Nephron progenitor cell (in vitro differentiated cells): ENCODE measurements at places on chromosomes 16 and 17.

DNA sequence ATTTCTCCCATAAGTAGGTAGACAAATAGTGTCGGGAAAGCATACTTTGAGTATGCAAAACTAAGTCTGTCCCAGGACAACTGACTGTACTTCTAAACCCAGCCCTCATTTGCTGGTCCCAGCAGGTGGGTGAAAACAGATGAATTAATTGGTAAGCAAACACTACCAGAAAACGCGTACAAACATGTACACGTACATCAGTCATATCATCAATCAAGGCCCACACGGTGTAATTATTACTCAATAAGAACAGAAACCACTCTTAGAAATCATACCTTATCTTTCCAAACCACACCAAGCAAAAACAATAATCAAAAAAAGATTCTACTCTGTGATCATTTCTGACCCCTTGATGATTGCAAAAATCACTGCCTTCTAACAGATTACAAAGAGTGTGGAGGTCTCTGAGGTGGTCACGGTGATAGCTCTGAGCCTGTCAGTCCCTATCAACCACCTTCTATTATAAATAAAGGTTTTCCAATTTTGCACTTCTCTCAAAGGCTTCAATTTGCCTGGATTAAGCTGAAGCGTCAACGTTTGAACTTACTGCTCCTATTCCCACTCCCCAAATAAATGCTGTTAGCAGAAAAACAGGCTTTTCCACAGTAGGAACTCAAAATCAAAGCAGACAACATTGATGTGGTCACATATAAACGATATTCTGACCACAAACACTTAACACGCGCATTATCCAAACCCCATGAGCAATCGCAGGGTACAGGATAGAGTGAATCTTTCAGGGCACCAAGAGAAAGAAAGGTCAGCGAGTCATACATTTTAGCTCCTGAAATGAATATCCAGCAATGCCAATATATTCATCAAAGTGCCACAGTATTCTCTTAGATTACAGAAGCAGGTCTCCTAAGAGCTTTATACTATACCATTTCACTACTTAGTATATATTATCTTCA lies 211.9 kb downstream of the STX8 start:
- no peak for DNase-seq

- no peak for DNase-seq
These were observed 390.0 kb upstream of the TNRC6C start for GRCh38 chr17:77568540-77568939.

GRCh38 chr17:70896843-70897242 lies 727.5 kb downstream of the KCNJ2 start:
- no peak for DNase-seq

GRCh38 chr17:27257031-27257357 lies 36.9 kb upstream of the WSB1 start:
- no peak for DNase-seq

DNA sequence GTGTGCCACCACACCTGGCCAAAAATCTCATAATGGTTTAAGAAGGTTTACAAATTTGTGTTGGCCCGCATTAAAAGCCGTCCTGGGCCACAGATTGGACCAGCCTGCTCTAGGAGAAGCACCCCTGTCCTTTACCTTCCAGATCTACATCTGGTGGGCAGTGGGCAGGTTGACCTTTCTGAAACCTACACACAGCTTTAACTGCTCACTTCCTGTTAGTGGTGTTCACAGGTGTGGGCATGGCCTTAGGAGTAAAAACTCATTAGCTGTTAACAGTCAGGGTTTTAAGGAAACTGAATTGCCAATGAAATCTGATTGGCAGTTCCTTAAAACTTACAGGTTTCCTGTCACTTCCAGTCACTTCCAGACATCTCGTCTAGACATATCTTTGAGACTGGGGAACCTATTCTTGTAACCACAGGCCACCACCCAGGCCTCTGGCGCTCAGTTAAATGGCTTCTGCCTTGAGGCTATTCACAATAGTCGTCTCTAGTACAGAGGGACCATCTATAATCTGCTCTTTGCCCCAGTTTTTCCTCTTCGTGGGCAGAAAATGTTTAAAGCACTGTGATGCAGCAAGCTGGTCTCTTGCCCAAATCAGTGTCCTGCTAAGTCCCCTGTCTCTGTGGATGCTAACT lies 29.3 kb downstream of the GNGT2 start:
- no peak for DNase-seq
